ENCODE measurements at places on chromosomes 16 and 17. TPM values are rescaled to one million over a fixed set of nuclear protein-coding genes. Genes with fewer than 3 reads are reported as not detected.

The KRT23 gene
- not detected for total RNA-seq

The NGFR gene
- total RNA-seq = 12.1 TPM

The PRKCB gene
- 23.4 TPM for total RNA-seq

GRCh38 chr17:63515426-63515825 is 7.7 kb upstream of the KCNH6 start:
- no peaks in the 10 kb centered on the region for H3K27me3 ChIP-seq
- H3K4me3 ChIP-seq = no peak overlapping the region
- no peak overlapping the region for H3K27ac ChIP-seq
- no peaks in the 10 kb centered on the region for H3K36me3 ChIP-seq
- no peak for DNase-seq

The ZP2 gene
- not detected for total RNA-seq

DNA sequence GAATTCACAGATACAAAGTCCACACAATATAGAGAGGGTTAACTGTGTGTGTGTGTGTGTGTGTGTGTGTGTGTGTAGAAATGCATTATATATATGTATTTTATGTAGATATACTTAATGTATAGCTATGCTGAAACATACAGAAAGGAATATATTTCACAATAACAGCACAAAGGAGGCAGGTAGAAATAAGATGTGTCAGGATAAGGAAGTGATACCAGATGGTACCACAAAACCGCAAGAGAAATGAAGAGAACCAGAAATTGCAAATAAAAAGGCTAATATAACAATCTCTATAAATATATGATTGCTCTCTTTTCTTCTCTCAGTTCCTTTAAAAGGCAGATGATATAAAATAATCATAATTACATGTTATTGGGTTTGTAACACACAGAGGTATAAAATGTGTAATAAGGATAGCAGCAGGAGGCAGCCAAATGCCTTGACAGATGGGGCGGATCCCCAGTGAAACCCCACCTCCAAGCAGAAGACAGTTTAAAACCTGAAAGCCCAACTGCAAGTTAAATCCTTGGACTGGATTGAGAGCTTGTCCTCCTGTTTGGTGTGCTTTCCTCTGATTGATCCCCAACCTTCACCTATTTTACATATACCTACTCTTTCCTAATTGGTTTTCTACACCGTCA is 365.4 kb upstream of the C16orf82 start:
- H3K27ac ChIP-seq = no peak overlapping the region
- no peaks in the 10 kb centered on the region for H3K36me3 ChIP-seq
- no peaks in the 10 kb centered on the region for H3K4me1 ChIP-seq

- H3K4me3 ChIP-seq = no peak overlapping the region
- no peak for DNase-seq
- H3K4me1 ChIP-seq = no peaks in the 10 kb centered on the region
- no peak overlapping the region for H3K27ac ChIP-seq
Observed at GRCh38 chr17:14004927-14005620, 64.2 kb upstream of the COX10 start.

The CTRL gene
- 1.7 TPM for total RNA-seq

The FBXW10 gene
- total RNA-seq = 0.33 TPM

- H3K27ac ChIP-seq = no peak overlapping the region
- DNase-seq = no peak
- no peaks in the 10 kb centered on the region for H3K4me1 ChIP-seq
- peaks cover 1% of the 10 kb centered on the region for H3K27me3 ChIP-seq
Observed at GRCh38 chr16:28298511-28298878, 6.2 kb downstream of the SBK1 start.

DNA sequence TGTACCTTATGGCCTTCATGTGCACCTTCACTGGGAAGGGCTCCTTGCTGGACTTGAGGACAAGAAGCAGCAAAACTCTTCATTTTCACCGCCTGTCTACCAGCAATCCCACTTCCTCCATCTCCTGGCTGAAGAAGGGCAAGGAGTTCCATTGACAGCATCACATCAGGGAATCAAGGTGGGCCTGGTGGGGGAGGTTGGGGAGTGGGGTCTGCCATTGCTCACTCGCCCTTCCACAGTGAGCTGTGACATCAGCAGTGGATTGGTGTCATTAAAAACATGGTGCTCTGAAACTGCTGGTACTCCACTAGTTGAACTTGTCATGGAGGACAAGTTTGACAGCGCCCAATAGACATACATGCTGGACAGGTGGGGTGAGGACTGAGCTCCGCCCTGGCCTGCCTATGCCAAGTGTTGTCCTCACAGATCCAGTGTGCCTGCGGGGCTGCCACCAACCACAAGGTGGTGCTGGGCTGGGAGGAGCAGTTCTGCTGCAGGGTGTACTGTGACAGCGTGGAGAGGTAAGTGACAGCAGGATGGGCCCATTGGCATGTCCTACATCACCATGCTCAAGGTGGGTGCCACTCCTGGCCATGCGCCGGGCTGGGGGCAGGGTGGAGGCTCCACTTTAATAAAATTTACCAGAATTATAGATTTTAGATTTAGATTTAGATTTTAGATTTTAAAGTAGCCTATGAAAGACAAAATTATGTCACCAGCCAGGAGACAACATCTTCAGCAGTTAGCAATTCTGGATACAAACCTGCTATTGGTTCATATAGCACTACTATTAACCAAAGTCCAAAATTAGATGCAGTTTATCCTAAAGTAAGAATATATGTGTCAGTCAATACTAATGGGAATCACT is 1729.1 kb downstream of the TP53TG3F start:
- H3K36me3 ChIP-seq = no peaks in the 10 kb centered on the region
- H3K4me1 ChIP-seq = no peaks in the 10 kb centered on the region
- no peak overlapping the region for H3K4me3 ChIP-seq
- H3K27me3 ChIP-seq = no peaks in the 10 kb centered on the region
- H3K27ac ChIP-seq = no peak overlapping the region

GRCh38 chr17:77476931-77477805 is 336.4 kb downstream of the SEC14L1 start:
- no peaks in the 10 kb centered on the region for H3K27me3 ChIP-seq
- peak overlapping the region; percentile 90 for H3K27ac ChIP-seq
- peaks cover 3% of the 10 kb centered on the region for H3K4me1 ChIP-seq
- peaks cover 2% of the 10 kb centered on the region for H3K36me3 ChIP-seq

DNA sequence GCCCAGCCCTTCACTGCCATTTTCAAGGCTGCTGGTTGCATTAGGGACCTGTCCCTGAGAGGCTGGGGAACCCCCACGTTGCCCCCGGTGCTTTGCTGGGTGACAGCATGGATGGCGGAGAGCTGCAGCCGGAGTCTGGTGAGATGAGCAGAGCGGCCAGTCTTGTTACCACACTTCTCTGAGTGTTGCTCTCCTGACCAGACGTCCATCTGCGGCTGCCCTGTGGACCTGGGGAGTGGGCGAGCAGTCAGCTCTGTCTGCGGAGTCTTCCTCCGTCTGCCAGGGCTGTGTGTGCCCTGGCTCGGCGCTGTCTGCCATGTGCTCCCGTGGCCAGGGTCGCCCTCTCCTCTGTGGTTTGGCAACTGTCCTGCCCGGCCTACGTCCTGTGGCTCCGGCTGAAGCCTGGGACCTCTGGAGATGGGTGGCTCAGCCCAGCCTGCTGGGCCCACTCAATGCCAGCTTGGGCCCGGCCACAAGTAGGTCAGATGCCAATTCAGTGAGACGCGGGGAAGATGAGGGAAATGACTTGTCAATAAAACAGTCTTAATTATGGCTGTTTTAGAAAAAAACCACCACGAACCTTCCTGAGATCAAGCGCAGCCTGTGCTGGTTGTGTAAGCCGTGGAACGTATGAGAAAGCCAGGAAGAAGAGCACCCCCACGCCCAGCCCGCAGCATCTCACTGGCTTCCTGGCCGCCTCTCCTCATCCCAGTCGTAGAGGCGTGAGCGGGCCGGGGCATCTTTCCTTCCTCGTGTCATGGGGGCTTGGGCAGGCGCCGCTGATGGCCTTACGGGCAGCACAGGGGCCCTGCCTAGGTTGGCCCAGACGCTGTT is 7.9 kb downstream of the KCTD5 start:
- H3K4me3 ChIP-seq = no peak overlapping the region
- no peaks in the 10 kb centered on the region for H3K4me1 ChIP-seq
- no peak for DNase-seq
- H3K27me3 ChIP-seq = no peaks in the 10 kb centered on the region
- H3K36me3 ChIP-seq = no peaks in the 10 kb centered on the region

The CACNG5 gene
- not detected for total RNA-seq

DNA sequence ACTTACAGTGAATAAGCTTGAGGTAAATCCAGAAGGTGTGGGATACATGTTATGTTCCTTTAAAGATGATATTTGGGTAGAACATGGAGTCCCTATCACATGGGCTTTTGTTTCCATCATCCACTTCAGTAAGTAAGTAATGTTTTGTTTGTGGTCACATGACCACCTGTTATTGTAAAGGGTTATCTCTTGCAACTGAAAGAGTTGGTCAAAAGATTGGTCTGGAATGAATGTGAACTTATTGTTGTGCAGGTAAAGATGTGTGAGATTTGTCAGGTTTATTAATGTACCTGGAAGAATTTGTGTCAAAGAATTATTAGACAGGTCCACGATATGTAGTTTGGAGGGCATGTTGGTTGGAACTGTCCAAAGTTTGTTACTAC is 1.6 kb downstream of the OMG start:
- DNase-seq = no peak
- H3K27me3 ChIP-seq = no peaks in the 10 kb centered on the region
- H3K4me1 ChIP-seq = no peaks in the 10 kb centered on the region
- H3K4me3 ChIP-seq = no peak overlapping the region
- H3K27ac ChIP-seq = no peak overlapping the region
- no peaks in the 10 kb centered on the region for H3K36me3 ChIP-seq

Measured in sigmoid colon (tissue), 7 donors.